ENCODE measurements at places on chromosomes 5 and 9. TPM values are rescaled to one million over a fixed set of nuclear protein-coding genes. Genes with fewer than 3 reads are reported as not detected.

The DNAI1 gene
- total RNA-seq, result 0.34 TPM

The STC2 gene
- total RNA-seq, result 31.5 TPM

The MYOZ3 gene
- total RNA-seq, result 0.30 TPM

The SLC6A19 gene
- total RNA-seq, result not detected

The ANKRD18B gene
- total RNA-seq, result 1.5 TPM

The MSMP gene
- not detected for total RNA-seq

The BNC2 gene
- not detected for total RNA-seq

The LRRC19 gene
- total RNA-seq, result not detected

The NUDT2 gene
- total RNA-seq, result 22.9 TPM

The UBE2QL1 gene
- not detected for total RNA-seq

The TUSC1 gene
- 0.59 TPM for total RNA-seq

The COL23A1 gene
- total RNA-seq, result not detected

The PLCXD3 gene
- total RNA-seq, result not detected

Data from activated CD4-positive, alpha-beta T cell treated with anti-CD3 and anti-CD28 coated beads for 36 hours (primary cell).